WTC11 (cell line): ENCODE measurements at places on chromosomes 7 and 10. TPM values are rescaled to one million over a fixed set of nuclear protein-coding genes. Genes with fewer than 3 reads are reported as not detected.

Gene DIP2C
- 10.9 to 11.0 TPM (median 11.0 TPM) in 3 replicates for total RNA-seq

Gene SHTN1
- total RNA-seq: 9.9 to 11.2 TPM (median 11.0 TPM) in 3 replicates

Gene STAG3
- total RNA-seq: 5.2 to 7.6 TPM (median 5.5 TPM) in 3 replicates

Gene CREB5
- 1.1 to 1.7 TPM (median 1.3 TPM) in 3 replicates for total RNA-seq

Gene TMEM213
- total RNA-seq: 0.11 to 0.18 TPM (median 0.11 TPM) in 3 replicates
